ENCODE measurements at places on chromosomes 6 and 20.
A peak's percentile ranks its signal among the peaks of the same experiment; 100 is the strongest.

DNA sequence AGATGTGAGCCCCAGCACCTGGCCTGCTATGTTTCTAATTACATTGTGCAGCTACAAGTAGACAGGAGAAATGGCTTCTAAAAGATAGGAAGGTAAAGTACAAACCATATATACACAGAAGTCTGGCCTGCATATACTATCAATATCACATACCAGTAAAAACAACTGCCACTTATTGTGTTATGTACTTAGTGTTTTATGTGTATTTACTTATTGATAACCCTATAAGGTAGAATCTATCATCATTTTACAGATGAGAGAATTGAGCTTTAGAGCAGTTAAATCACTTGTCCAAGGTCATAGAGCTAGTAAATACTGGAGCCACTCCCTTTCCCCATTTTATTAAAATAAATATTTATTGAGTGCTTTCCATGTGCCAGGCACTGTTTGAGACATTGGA, 102.4 kb upstream of the PRDM1 start:
- no peak for DNase-seq

DNA sequence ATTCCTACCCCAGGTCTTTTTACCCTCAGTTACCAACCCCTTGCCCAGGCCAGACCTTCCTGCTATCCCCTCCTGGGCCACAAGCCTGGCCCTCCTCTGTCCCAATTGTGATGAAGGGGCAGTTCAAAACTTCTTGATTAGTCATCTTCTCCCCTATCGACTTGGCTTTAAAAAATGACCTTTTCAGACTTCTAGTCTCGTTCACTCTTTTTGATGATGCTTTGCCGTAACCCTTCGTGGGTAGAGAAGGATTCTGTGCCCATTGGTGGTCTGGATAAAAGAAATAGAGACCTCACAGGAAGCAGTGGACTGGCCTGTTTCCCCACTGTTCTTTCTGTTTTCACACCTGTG, 5.5 kb downstream of the VEGFA start:
- DNase-seq = no peak

- peak; percentile 82 for DNase-seq
Measured at GRCh38 chr20:54345301-54345724, 130.1 kb upstream of the DOK5 start.

GRCh38 chr6:87066449-87067333, 28.2 kb downstream of the CGA start:
- peak; percentile 67 for DNase-seq

GRCh38 chr6:136782021-136782770, 10.1 kb downstream of the MAP3K5 start:
- DNase-seq = peak; percentile 84
